ENCODE measurements at places on chromosomes 13 and 19.

GRCh38 chr13:84362777-84363176, 480.5 kb upstream of the SLITRK1 start:
- no peak for DNase-seq
- H3K36me3 ChIP-seq, result no peaks in the 10 kb centered on the region
- H3K27me3 ChIP-seq, result no peaks in the 10 kb centered on the region
- H3K27ac ChIP-seq, result no peak overlapping the region

- H3K27ac ChIP-seq, result no peak overlapping the region
- H3K36me3 ChIP-seq, result no peaks in the 10 kb centered on the region
- no peak for DNase-seq
- no peak overlapping the region for H3K4me3 ChIP-seq
- H3K27me3 ChIP-seq, result no peaks in the 10 kb centered on the region
- no peaks in the 10 kb centered on the region for H3K4me1 ChIP-seq
Measured at GRCh38 chr13:44748439-44748838, 172.3 kb upstream of the TSC22D1 start.

DNA sequence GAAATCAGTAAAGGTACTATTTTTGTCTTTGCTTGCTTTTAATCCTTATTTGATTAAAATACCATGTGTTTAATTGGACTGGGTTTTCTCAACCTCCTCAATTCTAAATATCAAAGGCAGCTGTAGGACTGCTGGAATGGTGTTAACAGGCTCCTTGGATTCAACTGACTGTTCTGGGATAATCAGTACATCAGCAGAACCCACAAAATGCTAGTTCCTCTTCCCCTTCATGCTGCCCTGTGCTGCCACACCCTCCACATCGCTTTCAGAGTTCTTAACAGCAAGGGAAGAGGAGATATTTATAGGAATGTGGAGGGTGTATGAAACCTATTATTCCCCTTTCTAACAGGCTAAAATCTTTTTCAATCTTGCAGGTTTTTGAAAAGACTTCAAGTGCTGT, 82.4 kb downstream of the KCTD12 start:
- H3K36me3 ChIP-seq, result no peaks in the 10 kb centered on the region
- H3K27me3 ChIP-seq, result no peaks in the 10 kb centered on the region
- H3K4me1 ChIP-seq, result peaks cover 4% of the 10 kb centered on the region
- no peak overlapping the region for H3K27ac ChIP-seq
- DNase-seq, result no peak
- H3K4me3 ChIP-seq, result no peak overlapping the region

DNA sequence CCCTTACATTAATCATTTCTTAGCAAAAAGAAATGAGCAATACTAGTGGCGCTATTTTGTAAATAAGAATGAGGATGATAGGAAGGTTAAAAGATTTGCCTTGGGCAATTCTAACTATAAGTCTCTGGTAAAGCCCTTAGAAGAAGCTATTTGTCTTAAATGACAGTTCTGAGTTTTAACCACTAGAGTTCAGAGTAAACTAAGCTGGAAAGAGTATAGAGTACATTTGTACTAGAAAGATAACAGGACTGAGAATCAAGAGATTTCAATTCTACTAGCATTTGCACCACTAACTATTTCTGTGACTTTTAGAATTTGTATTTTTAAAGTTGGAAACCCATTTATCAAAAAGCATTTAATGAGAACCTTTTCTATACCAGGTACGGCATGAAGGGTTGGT, 750.3 kb downstream of the OLFM4 start:
- H3K36me3 ChIP-seq, result no peaks in the 10 kb centered on the region
- DNase-seq, result no peak
- no peak overlapping the region for H3K4me3 ChIP-seq
- H3K4me1 ChIP-seq, result no peaks in the 10 kb centered on the region

Measured in left lung (tissue), 14 donors.